NCI-H1436 treated with DMSO at 0.1 percent for 48 hours (cell line): ENCODE measurements at places on chromosomes 5 and 9.

GRCh38 chr5:58963361-58963760 lies 380.5 kb downstream of the RAB3C start:
- DNase-seq, result no peak

- no peak for DNase-seq
These were observed 2.2 kb upstream of the TMEM210 start for GRCh38 chr9:137173796-137174664.

- no peak for DNase-seq
These were observed 1.0 kb downstream of the GGTA1 start for GRCh38 chr9:121498487-121499176.

DNA sequence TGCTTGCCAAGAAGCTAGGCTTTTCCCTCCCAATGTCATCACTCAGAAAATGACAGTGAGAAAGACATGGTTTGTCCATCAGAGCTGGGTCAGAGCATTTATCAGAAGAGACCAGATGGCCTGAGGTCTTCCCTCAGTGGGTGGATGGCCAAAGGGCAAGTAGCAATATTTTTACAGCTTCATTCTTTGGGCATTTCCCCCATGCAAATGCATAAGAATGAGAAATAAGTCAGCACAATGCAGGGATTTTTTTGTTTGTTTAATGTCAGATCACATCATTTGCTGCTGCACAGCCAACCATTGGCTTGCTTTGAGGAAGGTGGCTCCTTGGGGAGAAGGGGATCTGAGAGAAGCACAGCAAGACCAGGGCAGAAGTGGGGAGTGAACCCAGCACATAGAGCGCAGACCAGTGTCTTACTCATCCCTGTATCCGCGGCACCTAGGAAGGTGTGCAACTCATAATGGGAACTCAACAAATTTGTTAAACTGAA lies 209.6 kb downstream of the SEMA6A start:
- DNase-seq, result no peak

- no peak for DNase-seq
These were observed 1.3 kb downstream of the GABBR2 start for GRCh38 chr9:98707166-98708102.

- no peak for DNase-seq
These were observed 23.9 kb downstream of the ADCY2 start for GRCh38 chr5:7419846-7420245.

GRCh38 chr5:14665949-14666348 lies 1.4 kb downstream of the OTULIN start:
- no peak for DNase-seq

DNA sequence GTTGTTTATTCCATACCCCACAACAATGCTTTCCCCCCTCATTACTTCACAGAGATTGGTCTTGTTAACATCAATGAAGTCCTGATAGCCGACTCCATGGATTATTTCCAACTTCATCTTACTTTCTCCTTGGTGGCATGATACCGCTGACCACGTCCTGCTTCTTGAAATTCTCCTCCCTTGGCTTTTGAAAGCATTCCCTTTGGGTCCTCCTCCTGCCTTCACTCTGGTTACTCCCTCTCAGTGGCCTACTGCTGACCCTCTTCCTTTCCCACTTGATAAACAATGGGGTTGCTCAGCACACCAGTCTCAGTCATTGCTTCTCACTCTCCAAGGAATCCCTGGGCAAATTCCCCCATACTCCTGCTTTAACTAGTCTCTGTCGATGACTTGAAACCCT lies 283.9 kb downstream of the SEC61B start:
- DNase-seq, result no peak

DNA sequence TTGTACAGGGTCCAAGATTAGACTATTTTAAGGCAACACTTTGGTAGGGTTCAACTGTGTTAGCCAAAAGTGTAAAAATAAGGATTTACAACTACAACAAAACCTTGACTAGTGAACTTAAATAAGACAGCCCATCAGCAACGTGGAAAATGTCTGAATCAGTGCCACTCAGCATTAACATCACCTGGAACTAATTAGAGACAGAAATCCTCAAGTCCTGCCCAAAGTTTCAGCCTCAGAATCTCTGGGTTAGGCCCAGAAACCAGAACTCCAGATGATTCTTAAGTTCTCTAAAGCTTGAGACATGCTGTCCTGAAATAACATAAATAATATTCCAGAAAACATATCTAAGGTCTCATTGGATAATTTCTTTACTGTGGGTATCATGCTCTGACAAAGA lies 118.6 kb downstream of the SEMA6A start:
- no peak for DNase-seq

GRCh38 chr9:96031366-96031824 lies 155.9 kb downstream of the ERCC6L2 start:
- DNase-seq, result no peak

GRCh38 chr5:149855366-149855765 lies 89.2 kb downstream of the PDE6A start:
- no peak for DNase-seq

- DNase-seq, result no peak
These were observed 183.0 kb downstream of the CDK5RAP2 start for GRCh38 chr9:120396931-120397330.

DNA sequence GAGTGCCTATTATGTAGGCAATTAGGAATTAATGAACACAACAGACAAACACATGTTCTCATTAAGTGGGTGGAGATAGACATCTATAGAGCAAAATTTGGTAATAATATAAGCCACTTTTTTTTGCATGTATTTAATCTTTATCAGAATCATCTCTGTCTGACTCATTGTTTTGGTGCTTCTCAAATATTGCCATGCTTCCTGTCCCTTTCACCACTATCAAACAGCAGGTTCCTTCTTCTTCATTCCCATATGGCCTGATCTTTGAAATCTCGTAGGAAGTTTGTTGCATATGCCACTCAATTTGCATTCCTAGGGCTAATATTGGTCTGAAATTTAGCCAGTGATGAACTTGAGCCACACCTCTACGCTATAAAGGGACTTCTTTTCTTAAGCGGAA lies 128.9 kb upstream of the SPEF2 start:
- no peak for DNase-seq

DNA sequence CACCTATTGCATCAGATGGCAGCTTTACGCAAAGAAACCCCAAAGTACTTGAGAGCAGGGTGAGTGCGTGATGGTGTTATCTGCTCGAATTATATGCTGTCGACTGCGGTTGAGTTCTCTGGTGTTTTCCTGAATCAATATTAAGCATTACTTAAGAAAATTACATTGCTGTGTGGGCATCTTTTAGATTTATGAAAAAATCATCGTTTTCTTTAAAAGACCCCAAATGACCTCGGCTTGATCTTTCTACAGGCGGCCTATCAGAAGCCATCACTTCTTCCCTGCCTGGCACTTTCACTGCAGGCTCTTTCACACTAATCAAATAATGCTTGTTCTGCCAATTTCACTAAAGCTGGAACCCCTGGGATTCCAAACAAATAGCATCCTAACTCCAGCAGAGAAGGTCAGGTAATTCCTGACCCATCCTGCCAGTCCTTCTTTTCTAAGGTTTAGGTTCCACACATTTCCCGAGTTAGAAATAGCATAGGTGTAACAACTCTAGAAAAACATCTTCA lies 1.7 kb downstream of the UBE2QL1 start:
- DNase-seq, result no peak
